ENCODE measurements at places on chromosomes 5 and 9.

- DNase-seq = no peak
Measured at GRCh38 chr5:180606215-180606785, 15.0 kb upstream of the SCGB3A1 start.

DNA sequence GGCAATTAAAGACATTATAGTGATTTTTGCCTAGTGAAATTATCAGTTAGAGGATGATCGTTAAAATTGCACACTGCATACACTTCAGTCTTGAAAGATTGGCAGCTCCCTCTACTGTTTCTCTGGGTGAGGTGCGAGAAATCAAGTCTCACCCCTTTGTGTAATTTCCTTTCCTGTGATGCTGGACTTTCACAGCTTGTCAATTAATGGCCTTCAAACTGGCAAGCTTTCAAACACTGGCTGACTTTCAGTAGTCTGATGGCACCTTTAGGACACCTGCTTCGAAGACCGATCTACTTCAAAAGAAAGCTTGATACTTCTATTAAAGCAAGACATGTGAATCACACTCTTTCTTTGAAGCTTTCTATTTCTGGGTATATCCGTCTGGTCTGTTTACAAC, 706.7 kb upstream of the PTPRD start:
- no peak for DNase-seq

GRCh38 chr5:3393122-3393919, 202.3 kb upstream of the IRX1 start:
- DNase-seq = no peak

DNA sequence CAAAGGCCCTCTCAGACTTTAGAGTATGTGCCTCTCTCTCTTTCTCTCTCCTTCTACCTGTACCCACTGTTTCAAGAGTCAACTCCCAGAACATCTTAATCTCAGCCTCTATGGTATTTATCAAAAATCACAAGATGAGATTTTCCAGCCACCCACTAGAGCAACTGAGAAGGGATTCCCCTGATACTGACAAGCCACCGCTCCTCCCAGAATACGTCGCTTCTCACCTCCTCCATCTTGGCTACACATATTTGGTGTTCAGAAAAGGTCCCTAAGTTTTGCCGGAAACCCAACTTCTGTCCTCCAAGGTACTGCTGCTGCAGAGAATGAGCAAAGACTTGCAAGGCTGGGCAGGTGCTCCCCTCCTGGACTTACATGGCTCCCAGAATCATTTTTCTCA, 6.1 kb downstream of the GARIN3 start:
- DNase-seq = no peak

DNA sequence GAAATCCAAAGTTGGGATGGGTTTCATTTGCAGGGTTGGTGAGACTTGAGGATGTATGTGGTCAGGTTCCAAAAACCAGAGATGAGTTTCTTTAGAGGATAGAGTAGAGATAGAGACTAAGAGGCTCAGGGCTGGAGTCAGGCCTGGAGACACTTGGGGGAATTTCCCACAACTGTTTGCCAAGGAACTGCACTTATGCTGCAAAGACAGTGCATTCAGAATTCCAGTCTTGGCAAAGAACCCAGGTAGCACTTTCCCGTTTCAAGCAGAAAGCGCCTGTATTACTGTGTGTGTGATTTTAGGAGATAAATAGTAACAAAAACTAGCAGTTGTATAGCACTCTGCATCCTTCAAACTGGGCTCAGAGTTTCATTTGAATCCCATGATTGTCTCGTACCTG, 55.4 kb downstream of the SNCAIP start:
- DNase-seq = no peak

- DNase-seq = no peak
Measured at GRCh38 chr9:87708546-87708945, 17.4 kb upstream of the CTSL start.

DNA sequence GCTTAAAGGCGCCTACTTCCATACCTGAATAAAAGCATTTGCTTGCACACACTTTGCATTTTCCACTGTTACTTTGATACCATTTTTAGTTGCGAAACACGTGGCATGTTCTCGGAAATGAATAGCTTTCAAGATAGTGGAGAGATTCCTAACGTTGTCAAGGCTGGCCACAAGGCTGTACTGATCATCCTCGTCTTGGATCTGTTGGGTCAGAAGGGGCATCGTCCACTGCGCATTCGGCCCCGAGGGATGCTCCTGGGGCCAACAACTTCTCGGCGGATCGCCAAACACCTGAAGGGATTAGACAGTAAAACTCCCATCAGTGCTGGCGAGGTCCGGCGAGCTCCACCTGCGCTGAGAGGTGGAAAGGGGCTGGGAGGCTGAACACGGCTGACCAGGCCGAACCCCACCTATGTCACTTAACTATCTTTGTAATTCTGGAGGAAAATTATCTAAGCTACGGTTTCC, 599 bp downstream of the RAD1 start:
- DNase-seq = peak; percentile 21

GRCh38 chr5:125578551-125578950, 832.1 kb upstream of the ZNF608 start:
- DNase-seq = no peak

DNA sequence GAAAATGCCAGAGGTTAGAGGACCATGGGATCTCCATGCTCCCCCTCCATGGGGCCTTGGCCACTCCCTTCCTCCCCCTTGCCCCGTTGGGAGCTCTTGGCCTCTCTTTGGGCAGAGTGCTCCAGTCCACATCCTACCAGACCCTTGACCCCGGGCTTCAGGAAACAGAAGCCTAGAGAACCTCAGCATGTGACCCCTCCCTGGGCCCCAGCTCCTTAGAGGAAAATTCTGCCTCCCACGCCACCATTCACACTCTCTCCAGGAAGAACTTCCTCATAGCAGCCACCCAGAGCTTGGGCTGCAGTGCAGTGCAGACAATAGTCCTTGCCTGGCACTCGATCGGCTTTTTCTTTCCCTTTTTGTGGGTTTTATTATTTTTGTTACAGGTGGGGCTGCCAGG, 6.0 kb downstream of the LHX6 start:
- DNase-seq = no peak

DNA sequence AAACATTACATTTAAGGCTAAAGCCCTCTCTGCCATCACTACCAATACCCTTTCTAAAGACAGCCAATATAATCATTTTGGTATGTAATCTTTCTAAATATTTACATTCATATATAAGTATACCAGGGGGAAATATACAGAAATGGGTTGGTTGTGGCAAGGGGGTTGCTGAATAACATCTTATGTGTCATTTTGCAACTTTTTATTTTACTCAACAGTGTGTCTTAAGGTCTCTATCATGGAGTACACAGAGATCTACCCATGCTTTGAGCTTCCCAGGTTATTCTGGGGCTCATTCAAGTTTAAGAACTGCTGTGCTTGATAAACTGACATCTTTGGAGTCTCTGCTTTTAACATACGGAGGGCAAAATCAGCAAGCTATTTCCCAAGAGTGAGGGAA, 7.4 kb upstream of the FAT2 start:
- no peak for DNase-seq

- no peak for DNase-seq
Measured at GRCh38 chr5:39711821-39712220, 287.0 kb upstream of the DAB2 start.

DNA sequence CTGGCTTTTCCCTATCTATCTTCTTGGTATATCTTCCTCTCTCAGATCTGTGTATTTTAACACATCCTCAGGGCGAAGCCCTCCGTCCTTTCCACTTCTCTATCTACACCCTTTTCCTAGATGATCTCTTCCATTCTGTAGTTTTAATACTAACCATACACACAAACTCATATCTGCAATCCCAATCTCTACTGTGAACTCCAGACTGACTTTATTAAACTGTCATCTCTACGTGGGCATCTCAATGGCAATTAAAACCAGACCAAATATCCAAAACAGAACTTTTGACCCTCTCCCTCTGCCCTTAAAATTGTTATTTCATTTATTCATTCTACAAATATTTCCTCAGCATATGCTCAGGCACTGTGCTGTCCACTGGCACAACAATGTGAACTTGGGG, 7.1 kb downstream of the FNIP1 start:
- DNase-seq = no peak

GRCh38 chr9:127973169-127974000, 7.4 kb downstream of the EEIG1 start:
- peak; percentile 18 for DNase-seq

DNA sequence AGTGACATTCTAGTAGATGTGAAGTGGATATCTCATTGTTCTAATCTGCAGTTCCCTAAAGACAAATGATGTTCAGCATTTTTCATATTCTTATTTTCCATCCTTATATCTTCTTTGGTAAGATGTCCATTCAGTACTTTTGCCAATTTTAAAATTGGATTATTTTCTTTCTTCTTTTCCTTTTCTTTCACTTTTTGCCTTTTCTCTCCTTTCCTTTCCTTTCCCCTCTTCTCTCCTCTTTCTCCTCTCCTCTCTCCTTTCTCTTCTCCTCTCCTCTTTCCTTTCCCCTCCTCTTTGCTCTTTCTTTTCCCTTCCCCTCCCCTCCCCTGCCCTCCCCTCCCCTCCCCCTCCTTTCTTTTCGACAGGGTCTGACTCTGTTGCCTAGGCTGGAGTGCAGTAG, 10.1 kb downstream of the ZFYVE16 start:
- no peak for DNase-seq

GRCh38 chr5:761854-762710, 22.4 kb downstream of the ZDHHC11B start:
- no peak for DNase-seq

DNA sequence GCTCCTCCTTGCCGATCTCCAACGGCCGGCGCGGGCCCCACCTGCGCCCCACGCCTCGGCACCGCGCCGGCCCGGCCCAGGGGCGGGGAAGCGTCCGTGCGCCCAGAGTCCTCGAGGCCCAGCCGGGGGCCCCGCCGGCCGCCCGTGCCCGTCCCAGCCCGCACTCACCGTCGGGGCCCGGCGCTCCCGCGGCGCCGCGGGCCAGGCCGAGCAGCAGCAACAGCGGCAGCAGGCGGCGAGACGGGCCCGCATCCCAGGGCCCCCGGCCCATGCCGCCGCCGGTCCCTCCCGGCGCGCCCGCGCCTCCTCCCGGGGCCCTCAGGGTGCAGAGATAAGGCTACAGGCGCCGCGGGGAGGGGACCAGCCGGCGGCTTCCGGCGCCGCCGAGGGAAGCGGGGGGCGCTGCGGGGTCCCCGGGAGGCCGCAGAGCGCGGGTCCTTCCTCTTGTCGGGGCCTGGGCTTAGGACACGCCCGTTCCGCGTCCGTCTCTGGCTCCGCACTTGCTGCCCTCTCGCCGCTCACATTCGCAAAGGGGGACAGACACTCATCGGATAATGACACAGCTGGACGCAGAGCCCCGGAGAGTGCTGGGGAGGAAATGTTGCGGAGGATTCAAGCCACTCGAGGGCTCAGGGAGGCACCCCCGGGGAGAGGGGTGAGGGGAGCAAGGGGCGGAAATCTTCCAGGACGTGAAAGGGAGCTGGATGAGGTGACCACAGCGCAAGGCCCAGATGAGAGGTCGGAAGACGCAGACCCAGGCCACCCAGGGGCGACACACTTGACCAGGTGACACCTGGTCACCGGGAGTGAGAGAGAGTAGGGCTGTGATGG, at the start of gene SUSD1:
Gene SUSD1 (minus strand): TSS at position 333 of the 831 bp plus-strand sequence. CDS start 62 bp downstream, at position 271.
- peak; percentile 39 for DNase-seq

DNA sequence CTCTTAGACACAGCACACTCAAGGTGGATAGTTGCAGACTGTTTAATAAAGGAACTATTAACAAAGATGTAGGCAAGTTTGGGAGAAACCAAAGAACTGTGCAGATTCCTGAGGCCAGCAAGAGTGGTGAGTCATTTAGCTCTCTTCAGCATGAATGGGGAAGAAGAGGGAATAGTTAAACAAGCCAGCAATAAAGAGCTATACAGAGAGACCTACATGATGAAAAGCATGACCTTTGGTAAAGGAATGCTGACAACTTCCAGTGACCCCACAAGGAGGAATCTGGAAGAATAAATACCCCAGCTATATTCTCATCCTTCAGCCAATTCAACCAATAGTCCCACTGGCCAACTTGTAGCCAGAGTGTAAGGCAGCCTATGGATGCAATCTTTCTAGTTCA, 706.0 kb upstream of the GRAMD2B start:
- DNase-seq = no peak

DNA sequence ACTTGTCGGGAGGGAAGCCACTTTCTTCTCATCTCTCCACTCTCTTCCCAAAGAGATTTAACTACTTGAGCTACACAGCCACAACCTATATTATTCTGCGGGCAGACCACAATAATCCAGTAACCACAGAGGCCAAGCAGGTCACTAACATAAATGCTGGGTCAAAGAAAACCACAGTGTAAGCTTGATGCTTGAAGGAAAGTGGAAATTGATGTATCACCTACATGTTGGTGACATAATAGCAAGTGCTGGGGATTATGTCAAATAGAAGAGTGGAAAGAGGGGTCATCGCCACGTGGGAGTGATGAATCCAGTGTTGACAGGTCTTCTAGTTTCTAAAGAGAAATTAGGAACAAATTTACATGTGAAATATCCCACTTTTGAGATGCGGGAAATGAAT, 40.9 kb downstream of the RFK start:
- no peak for DNase-seq

DNA sequence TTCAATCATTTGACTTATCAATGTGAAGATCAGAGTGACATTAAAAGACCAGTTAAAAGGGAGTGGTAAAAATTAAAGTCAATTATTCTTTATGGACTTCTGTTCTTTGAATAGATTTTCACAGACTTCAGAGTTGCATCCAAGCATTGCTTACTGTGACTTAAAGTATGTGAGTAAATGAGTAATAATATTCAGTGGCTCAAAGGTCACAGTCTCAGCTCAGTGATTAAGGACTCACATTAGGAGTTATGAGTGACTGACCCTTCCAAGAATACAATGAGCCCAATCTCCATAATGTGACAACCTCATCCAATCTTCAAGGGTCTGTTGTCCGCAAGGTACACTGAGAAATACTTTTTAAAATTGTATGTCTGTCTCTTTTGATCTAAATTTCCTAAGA, 811.2 kb downstream of the BRINP1 start:
- no peak for DNase-seq

DNA sequence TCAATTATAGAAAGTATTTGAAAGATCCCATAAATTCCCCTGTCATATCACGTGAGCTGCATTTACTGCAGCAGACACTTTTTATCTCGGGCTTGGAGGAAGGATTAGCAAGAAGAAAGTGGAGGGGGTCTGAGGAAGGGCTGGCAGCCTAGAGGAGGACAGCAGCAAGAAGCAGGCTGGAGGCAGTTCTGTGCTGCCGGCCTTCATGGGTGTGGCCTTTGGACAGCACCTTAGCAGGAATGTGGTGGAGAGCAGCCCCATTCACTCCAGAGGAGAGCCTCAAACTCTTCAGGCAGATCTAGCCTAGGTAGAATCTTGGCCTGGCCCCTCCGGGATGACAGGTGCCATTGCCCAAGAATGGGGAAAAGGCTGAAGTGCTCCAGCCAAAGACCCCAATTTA, 89.8 kb upstream of the GABRP start:
- no peak for DNase-seq

Measured in activated naive CD4-positive, alpha-beta T cell treated with anti-CD3 and anti-CD28 coated beads, Interleukin-2, amount 50 U/mL, for 16 hours (primary cell).